ENCODE measurements at places on chromosomes 2 and 18.

GRCh38 chr2:138123741-138124140 lies 159.5 kb downstream of the HNMT start:
- no peak for DNase-seq

GRCh38 chr2:8426550-8426949 lies 255.3 kb upstream of the ID2 start:
- no peak for DNase-seq

DNA sequence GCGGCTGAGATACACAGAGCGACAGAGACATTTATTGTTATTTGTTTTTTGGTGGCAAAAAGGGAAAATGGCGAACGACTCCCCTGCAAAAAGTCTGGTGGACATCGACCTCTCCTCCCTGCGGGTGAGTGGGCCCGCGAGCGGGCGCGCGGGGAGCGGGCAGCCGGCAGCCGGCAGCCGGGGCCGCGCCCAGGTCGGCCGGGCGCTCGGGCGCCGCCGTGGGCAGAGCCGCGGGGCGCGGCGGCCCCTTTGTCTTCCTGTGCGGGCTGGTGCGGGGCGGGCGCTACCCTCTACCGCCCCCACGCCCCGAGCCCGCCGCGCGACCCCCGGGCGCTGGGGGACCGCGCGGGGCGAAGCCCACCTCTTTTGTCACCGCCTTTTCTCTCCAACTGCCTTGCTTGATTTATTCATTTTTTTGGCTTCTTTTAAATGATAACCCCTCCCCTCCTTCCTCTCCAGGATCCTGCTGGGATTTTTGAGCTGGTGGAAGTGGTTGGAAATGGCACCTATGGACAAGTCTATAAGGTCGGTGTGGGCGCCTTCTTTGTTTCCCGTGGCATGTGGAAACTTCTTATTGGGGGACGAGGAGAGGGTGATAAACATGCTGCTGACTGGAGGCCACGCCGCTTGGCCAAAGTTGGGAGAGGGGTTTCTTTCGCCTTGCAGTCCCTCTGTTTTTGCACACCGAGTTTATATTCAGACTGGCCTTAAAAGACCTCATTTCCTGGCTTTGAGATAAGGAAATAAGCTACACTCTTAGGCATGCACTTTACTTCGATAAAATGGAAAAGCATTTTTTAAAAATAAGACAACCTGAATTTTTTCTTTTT lies 722 bp downstream of the MAP4K4 start:
- no peak for DNase-seq

GRCh38 chr18:3211236-3211992 lies 8.4 kb downstream of the MYOM1 start:
- peak; percentile 17 for DNase-seq

DNA sequence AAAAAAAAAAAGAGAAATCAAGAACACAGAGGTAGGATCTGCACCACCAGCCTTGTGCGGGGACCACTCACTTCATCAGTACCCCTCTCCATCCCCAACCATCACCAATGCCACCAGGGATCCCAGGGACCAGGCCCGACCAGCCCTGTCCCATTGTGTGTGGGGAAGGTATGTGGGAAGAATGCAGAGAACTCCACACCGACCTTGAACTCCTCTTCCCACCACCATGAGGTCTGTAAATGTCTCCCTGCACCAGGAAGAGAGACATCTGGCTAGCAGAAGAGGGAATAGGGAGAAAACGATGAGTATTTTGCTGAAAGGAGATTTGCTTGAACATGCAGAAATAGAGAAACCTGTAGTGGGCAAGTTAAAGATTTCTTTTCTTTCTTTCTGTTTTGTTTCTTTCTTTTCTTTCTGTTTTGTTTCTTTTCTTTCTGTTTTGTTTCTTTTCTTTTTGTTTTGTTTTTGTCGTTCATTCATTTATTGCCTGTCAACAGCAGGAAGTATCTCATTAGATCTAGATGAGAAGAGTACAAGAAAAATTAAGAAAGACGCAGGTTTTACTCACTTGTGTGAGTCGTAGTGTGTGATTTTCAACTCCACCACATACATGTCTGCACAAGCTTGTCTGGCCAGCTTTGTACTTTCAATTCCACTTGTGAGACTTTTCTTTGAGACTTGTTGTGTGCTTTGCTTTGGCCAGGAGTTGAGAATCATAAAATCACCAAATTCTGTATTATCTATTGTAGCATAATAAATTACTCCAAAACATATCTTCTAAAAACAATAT lies 179.8 kb upstream of the HAAO start:
- no peak for DNase-seq

GRCh38 chr18:63160172-63160995 lies 159.2 kb downstream of the BCL2 start:
- no peak for DNase-seq

DNA sequence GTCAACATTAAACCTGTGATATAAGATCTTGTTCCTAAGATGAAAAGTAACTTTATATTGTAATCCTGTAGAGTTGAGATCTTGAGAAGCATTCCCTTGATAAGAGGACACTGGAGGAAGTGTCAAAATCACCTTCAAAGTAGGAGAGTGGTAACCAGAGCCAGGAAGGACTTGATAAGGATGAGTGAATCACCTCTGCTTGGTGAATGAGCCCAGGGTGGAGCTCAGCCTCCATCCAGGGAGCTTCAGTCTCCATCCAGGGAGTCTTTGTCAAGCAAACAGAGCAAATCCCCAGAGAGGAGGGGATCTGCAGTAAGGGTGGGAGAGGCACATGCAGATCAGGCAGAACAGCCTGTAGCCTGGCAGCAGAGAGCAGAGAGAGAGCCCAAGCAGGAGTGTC lies 167.1 kb upstream of the SIX2 start:
- no peak for DNase-seq
